Activated CD4-positive, alpha-beta T cell treated with anti-CD3 and anti-CD28 coated beads, Interleukin-2, amount 50 U/mL, for 24 hours (primary cell): ENCODE measurements at places on chromosomes 7 and 10.

DNA sequence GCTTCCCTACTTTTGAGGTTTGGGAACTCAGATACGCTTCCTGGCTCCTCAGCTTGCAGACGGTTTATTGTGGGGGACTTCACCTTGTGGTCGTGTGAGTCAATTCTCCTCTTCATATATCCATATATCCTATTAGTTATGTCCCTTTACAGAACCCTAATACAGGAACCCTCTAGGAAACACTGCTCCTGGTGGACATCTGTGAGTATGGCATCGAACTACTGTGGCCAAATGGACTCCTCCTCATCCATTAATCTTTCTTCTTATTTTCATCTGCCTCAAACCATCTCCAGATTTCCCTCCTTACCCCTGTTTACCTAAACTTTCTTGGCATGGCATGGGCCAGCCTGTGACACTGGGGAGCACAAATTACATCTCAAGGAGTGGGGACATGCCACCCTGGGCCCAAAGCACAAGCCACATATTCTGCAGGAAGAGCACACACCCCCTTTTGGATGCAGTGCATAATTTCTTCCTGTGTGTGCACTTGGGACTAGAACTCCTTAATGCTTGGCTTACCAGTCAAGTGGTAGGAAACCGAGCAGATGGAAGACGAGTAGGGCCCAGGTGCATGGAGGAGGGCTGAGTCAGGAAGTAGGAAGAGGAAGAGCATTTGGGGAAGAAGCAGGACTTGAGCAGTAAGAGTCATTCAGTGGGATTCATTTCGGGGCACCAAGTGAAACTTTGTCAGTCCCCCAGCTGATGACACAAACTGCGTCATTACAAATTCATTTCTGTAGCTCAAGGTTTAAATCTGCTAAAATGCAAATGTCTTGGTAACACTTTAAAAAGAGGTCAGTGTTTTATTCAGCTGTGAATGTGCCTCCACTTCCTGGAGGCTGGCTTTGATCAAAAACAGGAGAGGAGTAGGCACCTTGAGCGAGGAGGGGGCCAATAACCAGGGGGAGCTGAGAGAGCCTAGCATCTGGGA is 80.8 kb upstream of the PLXNA4 start:
- DNase-seq, result no peak

GRCh38 chr7:64849250-64849923 is 53.7 kb upstream of the ZNF273 start:
- DNase-seq, result no peak

- DNase-seq, result no peak
These were observed 39.5 kb downstream of the PPP1R3C start for GRCh38 chr10:91593366-91593765.

- no peak for DNase-seq
These were observed 27.2 kb downstream of the ANKRD16 start for GRCh38 chr10:5862360-5862961.

- no peak for DNase-seq
These were observed 136.9 kb downstream of the KCNMA1 start for GRCh38 chr10:77500754-77501151.

DNA sequence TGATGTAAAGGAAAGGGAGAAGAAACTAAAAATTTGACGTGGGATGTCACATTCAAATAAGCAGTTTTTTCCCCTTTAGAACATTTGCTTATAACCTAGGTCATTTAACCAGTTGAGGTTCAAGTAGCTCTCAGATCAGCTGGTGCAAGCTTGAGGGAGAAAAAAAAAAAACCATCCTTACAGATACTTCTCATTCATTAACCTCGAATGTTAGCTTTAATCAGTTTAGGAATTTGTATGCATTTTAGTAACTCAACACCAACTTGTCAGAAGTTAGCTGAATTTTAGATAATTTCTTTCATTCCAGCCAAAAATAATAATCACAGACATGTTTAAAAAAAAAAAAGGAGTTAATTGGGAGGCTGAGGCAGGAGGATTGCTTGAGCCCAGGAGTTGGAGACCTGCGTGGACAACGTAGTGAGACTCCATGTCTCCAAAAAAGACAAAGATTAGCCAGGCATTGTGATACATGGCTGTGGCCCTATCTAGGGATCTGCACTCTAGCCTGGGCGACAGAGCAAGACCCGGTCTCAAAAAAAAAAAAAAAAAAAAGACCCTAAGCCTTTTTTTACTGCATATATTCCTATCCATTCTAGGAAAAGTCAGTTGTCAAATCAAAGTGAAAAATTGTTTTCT is 46.2 kb downstream of the BMPR1A start:
- no peak for DNase-seq

GRCh38 chr7:24732646-24733413 is 24.4 kb downstream of the GSDME start:
- no peak for DNase-seq

- DNase-seq, result no peak
These were observed 165.8 kb upstream of the PRSS1 start for GRCh38 chr7:142583446-142583845.

GRCh38 chr7:668139-668931 is 58.2 kb upstream of the DNAAF5 start:
- no peak for DNase-seq

GRCh38 chr10:126969310-126969709 is 64.1 kb downstream of the DOCK1 start:
- no peak for DNase-seq

DNA sequence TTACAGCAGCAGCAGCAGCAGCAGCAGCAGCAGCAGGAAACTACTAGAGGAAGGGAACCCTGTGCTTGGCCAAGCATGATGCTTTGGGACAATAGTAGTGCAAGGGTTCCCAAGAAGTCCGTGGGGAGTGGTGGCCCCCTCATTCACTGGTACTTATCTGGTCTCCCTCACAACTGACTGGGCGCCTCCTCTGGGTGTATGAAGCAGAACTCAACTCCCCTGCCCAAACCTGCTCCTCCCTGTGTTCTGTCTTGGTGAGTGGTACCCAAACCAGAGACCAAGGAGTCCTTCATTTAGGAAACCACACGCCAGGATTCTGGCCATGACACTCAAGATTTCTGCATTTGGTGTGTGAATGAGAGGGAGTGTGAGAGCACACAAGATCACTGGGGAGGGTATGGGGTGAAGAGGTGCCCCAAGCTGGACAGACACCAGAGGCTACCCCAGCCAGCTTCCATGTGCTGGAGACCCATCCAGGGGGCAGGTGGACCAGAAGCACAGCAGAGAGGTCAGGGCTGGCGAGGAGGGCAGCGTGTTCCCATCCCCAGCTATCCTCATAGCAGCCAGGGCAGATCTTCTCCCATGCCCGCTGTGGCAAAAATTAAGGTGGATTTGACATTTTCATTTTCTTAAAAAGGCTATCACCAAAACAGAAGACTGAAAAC is 10.6 kb upstream of the ZNF777 start:
- DNase-seq, result no peak

GRCh38 chr10:69803809-69804208 is 2.1 kb downstream of the COL13A1 start:
- DNase-seq, result no peak

- DNase-seq, result no peak
These were observed 31.3 kb upstream of the SMC3 start for GRCh38 chr10:110535958-110536891.

DNA sequence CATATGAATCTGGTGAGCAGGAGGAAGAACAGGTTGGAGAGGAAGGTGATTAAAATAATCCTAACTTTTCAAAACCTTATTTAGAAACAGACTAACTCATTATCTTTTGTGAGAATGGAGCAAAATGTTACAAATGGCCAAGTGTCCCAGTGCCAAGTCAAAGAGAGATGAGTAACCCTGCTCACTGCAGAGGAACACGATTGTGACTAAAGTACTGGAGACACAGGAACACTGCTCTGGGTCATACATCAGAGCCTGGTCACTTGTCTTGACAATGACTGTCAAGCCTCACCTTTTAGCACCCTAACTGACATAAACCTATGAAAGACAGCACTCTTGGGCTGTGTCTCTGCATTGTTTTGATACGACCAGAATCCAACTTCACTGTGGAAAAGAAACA is 108.8 kb downstream of the SGMS1 start:
- no peak for DNase-seq

DNA sequence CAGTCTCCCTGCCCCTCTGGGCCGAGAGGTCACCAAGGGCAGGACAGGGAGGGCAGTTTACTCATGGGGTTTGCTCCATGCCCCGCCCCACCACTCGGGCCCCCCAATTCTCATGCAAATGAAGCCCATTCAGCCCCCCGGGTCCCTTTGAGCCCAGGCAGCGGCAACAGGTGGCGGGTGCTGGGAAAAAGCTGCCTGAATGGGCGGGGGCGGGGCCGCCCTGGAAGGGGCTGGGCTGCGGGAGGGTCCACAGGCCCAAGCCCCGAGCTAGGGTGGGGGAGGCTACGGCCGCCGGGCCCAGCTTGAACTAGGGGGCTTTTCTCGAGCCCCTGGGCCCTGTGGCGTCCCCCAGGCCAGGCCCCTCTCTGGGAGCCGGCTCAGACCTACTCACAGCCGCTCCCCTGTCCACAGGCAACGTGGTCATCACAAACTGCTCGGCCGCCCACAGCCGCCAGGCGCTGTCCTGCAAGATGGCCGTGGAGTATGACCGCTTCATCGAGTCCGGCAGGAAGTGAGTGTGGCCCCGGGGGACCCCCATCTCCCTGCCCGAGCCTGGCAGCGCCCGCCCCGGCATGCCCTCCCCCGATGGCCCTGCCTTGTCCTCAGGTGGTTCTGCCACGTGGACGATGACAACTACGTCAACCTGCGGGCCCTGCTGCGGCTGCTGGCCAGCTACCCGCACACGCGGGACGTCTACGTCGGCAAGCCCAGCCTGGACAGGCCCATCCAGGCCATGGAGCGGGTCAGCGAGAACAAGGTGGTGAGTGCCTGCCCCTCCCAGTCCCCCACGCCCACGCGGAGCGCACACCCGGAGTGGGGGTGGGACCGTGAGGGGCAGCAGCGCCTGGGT is 5.5 kb downstream of the LFNG start:
- DNase-seq, result no peak

DNA sequence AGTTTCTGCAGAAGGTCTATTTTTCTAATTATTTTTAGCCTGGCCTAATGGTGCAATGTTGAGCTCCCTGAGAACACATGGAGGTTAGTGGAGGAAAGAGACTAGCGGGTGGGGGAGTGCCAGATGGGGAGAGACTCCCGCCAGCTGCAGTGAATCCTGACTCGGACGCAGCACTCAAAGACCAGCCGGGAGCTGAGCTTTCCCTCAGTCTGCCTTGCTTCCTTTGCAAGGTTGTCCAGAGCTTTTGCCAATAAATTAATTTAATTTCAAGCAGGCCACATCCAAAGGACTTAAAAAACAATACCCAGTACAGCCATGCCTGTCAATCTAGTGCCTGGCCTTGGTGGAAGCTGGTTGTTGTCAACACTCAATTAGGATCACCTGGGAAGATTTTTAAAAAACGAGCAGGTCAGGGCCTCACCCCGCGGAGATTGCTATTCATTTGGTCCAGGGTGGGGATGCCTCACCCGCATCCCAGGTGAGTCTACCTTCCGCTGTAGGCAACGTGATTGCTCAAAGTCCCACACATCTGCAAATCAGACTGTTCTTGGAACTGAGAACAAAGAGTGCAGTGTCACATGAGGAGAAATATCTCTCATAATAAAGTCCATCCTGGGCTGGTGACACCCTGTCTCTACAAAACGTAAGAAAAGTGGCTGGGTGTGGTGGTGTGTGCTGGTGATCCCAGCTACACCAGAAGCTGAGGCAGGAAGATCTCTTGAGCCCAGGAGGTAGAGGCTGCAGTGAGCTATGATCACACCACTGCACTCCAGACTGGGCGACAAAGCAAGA is 4.0 kb downstream of the CLRN3 start:
- DNase-seq, result no peak

DNA sequence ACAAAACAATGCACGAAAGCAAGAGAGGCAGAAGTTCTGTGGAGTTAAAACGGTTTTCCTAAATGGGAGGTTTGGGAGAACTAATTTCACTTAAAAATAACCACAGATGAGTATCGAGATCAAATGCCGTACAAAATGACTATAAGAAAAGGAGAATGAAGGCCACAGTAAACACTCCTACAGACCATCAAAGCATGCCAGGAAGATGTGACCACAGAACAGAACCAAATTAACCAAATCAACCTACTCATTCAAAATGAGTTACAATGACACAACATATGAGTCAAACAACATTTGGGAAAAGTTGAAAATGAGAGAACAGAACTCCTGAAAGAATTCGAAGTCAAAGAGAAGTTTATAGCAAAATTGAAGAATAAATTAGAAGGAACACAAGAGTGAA is 24.3 kb upstream of the DOCK1 start:
- DNase-seq, result no peak

- no peak for DNase-seq
These were observed 154.0 kb downstream of the CCDC3 start for GRCh38 chr10:12847361-12847975.

- no peak for DNase-seq
These were observed 6.7 kb upstream of the PAPOLB start for GRCh38 chr7:4868493-4868892.

DNA sequence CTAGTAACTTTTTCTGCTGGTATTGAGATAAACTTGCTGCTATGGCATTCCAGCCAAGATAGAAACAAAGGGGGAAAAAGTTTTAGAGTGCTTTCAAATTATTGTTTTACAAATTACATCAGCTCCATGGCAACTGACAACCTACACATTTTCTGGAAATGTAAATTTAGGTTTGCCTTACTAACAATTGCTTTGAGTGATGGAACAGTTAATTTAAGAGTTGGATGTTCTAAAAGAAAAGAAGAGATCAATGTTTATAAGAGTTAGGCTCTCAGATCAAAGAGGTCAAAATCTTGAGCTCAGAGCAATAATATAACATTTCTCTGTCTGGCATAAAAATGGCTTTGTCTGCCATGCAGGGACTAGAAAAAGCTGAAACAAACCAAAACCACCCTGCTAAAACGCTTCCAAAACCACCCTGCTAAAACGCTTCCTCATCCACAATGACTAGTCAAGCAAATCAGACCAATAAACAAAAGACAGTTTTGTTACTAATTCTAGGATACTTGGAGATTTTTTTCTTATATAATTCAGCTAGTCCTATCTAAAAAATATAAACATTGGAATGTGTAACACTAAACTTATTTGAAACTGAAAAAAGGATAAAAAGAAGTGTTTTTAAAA is 32.3 kb downstream of the ORC5 start:
- DNase-seq, result no peak

DNA sequence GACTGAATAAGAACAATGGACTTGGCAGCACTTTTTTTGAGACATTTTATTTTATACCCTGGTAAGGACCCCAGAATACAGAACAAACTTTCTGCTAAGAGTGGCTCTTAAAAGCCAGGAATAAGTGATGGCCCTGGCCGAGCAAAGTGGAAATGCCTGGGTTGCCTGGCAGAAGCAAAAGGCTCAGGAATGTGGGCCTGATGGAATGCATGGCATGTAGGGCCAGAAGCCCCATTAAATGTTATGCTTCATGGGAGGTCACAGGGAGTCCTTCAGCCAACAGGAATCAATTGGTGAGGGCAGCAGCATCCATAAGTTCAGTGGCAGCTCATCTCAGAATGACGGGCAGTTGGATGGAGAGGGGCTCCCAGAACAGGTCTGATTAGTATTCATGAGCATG is 301.5 kb upstream of the CACNA2D1 start:
- no peak for DNase-seq

GRCh38 chr7:150942001-150942590 is 36.0 kb downstream of the KCNH2 start:
- DNase-seq, result no peak

GRCh38 chr7:22386865-22387264 is 29.9 kb upstream of the RAPGEF5 start:
- no peak for DNase-seq
